ENCODE measurements at places on chromosomes 1 and 21.
A peak's percentile ranks its signal among the peaks of the same experiment; 100 is the strongest.

DNA sequence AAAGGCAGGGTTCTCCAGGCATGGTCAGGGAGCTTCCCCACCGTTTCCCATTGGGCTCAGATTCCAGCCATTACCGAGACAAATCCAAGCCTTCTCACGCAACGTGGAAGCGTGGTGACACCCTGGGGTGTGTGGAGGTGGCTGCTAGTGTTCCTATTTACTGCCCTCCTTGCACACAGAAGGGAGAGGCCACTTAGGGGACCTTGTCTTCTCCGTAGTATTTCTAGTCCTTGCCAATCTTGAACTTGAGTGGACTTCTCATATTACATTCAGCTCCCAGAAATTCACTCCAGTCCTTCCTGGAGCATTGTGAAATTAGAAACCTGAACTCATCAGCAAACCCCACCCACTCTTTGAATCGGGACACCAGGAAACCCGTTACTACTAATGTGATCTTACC is 131.6 kb downstream of the AJAP1 start:
- DNase-seq = no peak

- DNase-seq = no peak
Observed at GRCh38 chr1:117540532-117540931, 65.3 kb upstream of the TENT5C start.

- DNase-seq = no peak
Observed at GRCh38 chr1:55650444-55650843, 435.3 kb upstream of the USP24 start.

GRCh38 chr1:16018308-16018707 is 465 bp upstream of the HSPB7 start:
- DNase-seq = no peak

- no peak for DNase-seq
Observed at GRCh38 chr1:30159015-30159414, 564.4 kb downstream of the MATN1 start.

- DNase-seq = peak; percentile 64
Observed at GRCh38 chr1:17957588-17958267, 149.9 kb upstream of the IGSF21 start.

DNA sequence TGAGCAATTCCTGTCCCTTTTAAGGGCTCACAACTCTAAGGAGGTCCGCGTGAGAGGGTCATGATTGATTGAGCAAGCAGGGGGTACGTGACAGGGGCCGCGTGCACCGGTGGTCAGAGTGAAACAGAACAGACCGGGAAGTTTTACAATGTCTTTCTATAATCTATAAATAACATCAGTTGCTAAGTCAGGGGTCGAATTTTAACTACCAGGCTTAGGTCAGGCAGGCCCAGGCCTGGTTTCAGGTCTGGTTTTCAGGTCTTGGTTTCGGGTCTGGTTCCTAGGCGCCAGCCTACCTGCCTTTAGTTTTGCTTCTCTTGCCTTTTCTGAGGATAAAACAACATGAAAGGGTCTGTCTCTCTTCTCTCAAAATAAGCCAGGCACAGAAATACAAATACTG is 476.0 kb upstream of the CAMK1G start:
- no peak for DNase-seq
